Activated CD4-positive, alpha-beta T cell treated with anti-CD3 and anti-CD28 coated beads for 48 hours (primary cell): ENCODE measurements at places on chromosomes 3 and 15.
A peak's percentile ranks its signal among the peaks of the same experiment; 100 is the strongest.

DNA sequence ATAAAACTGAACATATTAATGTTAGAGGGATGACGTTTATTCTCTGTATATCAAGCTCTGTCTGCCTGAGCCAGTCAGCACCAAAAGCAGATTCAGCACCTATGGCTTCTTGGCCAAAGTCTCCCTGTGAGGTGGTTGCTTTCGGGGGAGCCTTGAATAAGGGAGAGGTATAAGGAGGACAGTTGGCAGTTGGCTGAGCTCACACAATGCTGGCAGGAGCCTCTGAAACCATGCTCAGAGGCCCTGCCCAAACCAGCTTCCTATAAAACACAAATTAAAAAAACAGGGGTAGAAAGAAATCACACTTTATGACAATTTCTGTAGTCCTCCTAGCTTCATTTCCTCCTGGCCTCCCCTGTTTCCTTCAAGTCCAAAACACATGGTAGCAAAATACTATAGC is 18.8 kb downstream of the ARHGEF3 start:
- no peak for DNase-seq

DNA sequence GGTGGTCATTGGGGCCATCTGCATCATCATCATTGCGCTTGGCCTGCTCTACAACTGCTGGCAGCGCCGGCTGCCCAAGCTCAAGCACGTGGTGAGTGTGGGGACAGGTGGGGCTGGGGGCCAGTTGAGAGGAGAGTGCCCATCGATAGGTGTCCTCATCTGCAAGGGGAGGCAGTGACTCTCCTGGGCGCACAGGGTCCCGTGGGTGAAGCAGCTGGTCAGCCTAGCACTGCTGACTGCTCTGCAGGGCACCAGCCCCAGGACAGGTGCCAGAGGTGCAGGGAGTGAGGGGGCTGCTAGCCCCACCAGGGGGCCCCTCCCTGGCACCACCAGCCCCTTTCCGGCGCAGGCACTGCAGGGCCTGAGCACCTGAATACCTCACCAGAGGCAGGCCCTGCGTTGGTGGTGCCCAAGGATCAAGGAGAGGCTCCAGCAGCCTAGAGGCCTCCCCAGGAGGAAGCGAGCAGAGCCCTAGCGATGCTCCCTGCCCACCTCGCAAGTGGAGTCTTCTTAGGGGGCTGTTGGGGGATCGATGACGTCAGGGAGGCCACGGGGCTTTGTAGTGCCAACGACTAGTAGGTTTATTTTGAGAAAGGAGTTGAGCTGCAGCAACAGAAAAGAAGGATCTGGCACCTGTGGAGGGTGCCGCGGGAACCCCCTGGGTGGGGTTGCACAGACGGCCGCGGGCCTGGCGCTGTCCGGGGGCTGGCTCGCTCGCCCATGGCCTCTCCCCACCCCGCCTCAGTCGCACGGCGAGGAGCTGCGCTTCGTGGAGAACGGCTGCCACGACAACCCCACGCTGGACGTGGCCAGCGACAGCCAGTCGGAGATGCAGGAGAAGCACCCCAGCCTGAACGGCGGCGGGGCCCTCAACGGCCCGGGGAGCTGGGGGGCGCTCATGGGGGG is 976 bp upstream of the ABTB1 start:
- peak; percentile 44 for DNase-seq

DNA sequence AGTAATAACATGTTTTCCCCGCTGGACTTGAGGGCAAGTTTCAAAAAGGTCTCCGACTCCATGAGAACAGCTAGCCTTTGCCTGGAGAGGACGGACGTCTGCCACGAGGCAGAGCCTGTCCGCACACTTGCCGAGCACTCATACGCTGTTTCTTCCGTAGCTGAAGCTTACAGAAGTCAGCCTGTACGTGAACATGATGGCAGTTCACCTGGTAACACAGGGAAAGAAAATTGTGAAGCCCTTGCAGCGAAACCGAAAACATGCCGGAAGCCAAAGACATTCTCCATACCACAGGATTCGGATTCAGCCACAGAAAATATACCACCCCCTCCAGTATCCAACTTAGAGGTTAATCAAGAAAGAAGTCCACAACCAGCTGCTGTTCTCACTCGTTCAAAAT is 43.9 kb upstream of the RASA2 start:
- DNase-seq: no peak

GRCh38 chr15:91854639-91854990 is 1.1 kb downstream of the SLCO3A1 start:
- DNase-seq: peak; percentile 43

DNA sequence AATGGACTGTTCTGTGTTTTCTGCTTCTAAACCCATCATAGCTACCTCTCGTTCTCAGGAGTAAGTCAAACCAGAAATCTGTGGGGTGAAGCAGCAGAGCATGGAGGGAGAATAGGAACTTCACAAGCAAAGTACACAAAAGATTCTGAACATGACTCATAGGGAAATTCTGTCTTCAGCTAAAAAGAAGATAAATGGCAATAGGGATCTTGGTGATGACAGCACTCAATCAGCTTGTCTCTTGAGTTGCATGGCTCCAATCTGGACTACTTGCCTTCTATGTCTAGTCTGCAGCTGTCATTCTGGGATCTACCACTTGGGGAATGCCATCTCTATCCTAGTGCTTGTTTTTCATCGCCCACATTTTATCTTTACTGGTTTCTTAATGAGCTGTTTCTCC is 13.5 kb upstream of the GRAMD1C start:
- no peak for DNase-seq

DNA sequence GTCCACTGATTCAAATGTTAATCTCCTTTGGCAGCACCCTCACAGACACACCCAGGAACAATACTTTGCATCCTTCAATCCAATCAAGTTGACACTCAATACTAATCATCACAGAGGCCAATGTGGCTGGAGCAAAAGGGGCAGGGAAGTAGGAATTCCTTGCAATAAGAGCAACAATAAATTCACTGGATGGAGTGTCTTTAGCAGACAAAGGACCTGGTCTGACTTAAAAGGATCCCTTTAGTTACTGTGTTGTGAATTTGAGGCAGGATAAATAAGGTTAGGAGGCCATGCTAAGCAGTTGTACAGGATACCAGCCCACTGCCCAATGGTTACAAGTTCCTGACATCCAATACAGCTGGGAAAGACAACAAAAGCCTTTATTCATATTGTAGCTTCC is 12.3 kb upstream of the GFM1 start:
- no peak for DNase-seq

- no peak for DNase-seq
These were observed 4.9 kb upstream of the GTF2A2 start for GRCh38 chr15:59662260-59662659.

DNA sequence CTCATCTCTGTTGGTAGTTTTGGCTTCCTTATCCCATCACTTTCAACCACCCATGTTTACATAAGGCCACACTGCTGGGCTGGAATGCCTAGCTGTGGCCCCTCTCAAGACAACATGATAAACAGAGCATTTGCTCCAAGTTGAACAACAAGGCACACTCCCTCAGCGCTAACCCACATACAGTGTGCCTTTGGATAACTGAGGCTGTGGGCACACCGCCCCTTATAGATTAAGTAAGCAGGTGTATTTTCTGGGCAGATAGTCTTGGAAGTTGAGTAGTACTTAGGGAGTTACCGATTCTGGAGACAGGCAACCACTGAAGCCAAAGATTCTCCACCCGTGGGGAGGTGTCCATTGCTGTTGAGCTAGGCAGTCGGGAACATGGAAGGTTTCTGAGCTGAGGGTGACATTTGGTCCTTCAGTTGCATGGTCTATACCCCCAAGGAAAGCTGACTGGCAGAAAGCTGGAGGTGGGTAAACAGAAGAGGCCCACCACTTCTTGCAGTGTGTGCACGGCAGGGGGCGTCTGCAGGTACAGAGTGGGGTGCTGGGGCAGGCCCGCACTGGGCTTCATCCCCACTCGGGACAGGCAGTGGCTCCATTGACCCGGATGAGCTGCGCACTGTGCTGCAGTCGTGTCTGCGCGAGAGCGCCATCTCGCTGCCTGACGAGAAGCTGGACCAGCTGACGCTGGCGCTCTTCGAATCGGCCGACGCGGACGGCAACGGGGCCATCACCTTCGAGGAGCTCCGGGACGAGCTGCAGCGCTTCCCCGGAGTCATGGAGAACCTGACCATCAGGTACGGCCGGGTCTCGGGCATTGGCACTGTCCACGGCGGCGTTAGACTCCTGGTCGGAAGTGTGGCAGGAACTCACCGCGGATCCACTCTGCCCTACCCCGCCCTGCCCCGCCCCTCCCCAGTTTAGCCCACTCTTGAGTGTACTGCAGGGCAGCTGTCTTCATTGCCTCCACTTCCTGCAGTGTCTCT is 16.8 kb downstream of the NOX5 start:
- DNase-seq: peak; percentile 62

GRCh38 chr15:86892774-86893449 is 813.2 kb downstream of the AGBL1 start:
- DNase-seq: no peak

DNA sequence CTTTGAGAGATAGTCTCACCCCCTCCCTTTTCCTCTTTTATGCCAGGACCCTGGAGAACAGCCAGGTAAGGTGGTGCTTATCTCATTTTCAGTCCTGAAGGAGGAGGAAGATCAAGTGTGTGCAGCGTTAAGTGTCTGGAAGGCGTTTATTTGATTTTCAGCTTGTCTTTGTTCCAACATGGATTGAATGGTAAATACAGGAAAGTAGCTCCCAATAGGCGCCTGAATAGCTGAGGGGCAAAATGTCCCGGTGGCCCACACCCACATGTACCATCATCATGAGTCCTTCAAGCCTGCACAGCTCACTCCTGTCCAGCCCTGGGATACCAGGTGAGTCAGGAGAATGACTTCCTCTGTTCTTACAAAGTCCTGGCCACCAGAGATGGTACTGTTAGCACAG is 73.5 kb downstream of the CEMIP start:
- DNase-seq: no peak

DNA sequence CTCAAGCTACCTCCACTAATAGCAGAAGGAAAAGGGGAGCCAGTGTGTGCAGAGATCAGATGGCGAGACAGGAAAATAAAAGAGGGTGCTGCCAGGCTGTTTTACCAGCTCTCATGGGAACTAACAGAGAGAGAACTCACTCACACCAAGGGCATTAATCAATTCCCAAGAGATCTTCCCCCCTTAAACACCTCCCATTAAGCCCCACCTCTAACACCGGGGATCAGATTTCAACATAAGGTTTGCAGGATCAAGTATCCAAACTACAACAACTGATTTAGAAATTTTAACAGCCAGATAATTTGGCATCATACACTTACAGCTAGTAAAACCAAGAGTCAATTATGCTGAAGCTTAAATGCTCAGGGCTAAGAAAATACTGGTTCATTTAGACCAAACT is 18.9 kb downstream of the CD200 start:
- DNase-seq: no peak

- DNase-seq: no peak
These were observed 4.6 kb upstream of the CCK start for GRCh38 chr3:42270561-42270960.

GRCh38 chr3:183393625-183394024 is 34.8 kb downstream of the MCF2L2 start:
- no peak for DNase-seq

- no peak for DNase-seq
These were observed 38.6 kb downstream of the GASK1A start for GRCh38 chr3:43017593-43018195.

DNA sequence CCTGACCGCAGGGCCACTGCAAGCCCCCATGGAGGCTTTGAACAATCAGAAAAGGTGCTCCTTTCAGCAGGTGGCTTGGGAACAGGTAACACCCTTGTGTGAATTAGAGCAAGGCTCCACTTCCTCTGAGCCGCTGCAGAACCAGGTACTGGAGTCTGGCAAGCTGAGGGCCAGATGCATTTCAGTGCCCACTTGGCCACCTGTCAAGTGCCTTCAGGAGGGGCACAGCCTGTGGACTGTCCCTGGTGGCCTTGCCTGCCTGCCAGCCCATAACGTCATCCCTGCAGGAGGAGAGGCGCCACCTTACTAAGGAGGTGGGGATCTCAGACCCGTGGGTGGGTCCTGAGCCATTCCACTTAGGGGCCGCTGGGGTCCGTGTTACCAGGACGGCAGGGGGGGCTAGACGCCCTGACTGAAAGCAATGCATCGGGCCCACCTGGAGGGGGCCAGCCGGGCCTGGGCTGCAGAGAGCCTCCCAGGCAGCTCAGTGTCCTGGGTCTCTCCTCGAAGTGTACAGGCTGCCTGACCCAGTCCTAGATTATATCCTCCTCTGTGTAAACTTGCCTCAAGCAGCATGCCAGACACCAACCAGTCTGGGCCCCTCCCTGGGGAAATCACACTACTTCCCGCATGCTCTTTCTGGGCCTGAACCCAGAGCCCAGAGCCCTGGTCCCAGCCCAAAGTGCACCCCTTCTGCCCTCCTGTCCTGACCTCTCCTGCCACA is 16.1 kb downstream of the SPTBN5 start:
- DNase-seq: no peak

DNA sequence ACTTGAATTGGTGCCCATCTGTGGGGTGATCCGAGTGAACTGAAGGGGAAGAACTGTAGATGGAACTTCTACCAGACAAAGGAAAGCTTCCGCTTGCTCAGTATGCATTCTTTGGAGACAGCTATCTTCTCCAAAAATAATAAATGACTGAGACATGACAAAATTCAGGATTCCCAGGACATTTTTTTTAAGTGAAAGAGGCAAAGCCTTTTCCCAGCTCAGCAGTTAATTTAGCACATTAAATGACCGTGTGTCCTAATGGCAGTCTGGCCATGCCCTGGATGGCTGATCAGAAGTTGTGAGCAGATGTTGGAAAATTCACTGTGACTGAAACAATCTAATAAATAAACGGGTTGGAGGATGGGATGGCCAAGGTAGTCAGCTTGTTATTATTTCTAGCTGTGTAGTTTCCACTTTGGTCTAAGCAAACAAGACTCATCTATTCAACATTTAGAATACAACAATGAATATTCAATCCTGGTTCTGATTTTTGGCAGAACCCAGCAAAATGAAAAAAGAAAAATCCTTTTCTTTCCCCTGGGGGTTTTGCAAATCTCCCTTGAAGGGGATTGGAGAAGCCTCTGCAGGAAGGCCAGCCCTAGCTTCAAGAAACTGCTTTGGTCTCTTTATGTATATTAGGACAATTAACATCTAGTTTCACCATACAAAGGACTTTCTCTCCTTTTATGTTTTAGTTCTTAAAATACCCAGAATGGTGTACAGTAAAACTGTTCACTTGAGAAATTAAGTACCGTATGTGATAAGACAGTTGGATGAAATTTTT is 540.9 kb upstream of the MDFIC2 start:
- no peak for DNase-seq

DNA sequence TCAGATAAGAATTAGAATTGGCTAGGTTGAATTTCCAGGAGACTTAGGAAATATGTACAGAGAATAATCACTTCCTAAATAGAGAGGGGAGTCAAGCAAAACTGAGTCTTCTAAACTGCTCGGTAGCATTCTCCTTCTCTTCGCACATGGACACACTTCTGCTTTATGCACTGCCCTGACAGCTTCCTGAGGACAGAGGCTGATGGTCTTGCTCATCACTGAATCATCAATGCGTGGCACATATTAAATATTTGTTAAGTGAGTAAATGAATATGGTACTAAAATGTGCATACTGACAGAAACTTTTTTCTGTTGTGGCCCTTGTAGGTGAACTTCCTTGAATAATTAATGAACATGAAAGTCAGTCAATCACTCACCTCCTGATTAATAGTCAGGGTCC is 315.5 kb downstream of the FHIT start:
- DNase-seq: no peak

GRCh38 chr3:51642462-51642861 is 28.6 kb upstream of the TEX264 start:
- DNase-seq: no peak
